HAP-1 (cell line): ENCODE measurements at places on chromosomes 7 and 10.

- no peak for DNase-seq
These were observed 64.4 kb upstream of the PDGFA start for GRCh38 chr7:584122-584465.

GRCh38 chr10:12526311-12526710 lies 177.0 kb downstream of the CAMK1D start:
- no peak for DNase-seq

DNA sequence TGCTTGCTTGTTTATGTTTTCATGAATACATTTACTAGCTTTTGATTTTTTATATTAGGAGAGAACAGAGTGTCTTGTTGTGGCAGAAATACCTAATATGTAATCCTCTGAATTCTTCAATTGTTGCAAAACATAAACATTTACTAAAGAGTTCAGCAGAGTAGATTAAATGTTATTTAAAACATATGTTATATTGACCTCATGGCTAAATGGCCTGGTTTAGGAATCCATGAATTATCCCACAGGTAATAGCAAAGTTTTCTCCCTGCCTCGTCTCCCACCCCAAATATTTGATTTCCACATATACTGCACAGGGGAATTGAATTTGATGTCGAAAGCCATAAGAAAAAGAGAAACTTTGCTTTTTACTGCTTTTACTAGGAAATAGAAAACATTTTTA lies 111.8 kb downstream of the ADK start:
- no peak for DNase-seq

GRCh38 chr10:96830511-96831199 lies 1.4 kb upstream of the LCOR start:
- peak; percentile 84 for DNase-seq

- DNase-seq = no peak
These were observed 23.2 kb upstream of the CALN1 start for GRCh38 chr7:72435366-72435765.

DNA sequence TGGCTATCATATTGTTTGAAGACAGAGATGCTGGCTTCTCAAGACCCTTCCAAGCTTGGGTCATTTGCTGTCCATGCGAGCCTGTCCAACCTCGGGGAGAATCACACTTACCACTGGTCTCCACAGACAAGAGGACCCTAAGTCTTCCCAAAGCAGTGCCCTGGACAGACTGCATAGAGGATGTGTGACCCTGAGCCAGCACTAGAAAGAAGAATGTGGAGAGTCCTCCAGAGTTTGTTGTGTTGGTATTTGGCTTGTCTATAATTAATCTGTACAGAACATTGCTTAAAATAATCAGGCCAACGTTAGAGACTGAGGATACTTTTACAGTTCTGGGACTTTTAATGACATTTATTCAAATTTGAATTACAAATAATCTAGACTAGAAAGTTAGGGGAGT lies 212.7 kb downstream of the TMEM178B start:
- DNase-seq = no peak

DNA sequence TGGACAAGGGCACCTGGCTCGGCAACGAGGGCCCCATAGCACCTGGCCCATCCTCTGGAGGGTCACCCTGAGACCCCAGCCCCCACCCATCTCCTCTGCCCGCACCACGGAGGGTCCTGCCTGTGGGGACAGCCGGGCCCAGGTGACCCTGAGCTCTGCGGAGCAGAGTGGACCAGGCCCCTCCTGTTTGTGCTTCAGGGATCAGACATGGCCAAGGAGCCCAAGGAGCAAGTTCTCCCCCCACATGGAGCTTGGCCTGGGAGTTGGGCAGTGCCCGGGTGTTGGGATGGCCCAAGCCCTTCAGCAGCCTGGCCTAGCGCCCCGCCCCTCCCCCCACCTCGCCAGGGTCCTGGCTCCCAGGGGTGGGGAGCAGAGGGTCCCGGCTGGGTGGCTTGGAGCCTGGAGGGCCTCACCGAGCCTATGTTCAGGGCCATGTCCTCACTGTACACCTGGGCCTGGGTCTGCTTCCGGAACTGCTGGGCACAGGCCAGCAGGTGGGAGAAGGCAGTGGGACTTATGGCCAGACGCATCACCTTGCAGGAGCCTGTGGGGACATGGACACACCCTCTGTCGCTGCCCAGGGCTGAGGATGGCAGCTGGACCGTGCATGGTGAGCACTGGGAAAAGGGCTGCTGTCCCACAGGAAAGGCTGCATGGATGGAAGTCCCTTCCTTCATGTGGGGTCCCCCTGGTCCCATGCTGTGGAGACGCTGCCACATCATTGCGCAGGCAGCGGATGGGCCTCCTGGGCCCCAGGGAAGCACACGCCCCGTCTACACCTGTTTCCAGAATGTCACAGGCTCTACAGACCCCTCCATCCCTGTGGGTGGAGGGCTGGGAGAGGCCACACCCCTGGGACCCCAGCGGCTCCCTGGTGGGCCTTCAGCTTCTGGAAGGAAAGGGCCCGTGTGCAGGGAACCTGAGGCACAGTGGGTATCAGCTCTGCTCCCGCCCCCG lies 49.2 kb upstream of the NKX6-2 start:
- no peak for DNase-seq
